ENCODE measurements at places on chromosomes 13 and 19.
A peak's percentile ranks its signal among the peaks of the same experiment; 100 is the strongest.

GRCh38 chr19:46764817-46765291, 18.6 kb upstream of the STRN4 start:
- ATAC-seq = no peak

DNA sequence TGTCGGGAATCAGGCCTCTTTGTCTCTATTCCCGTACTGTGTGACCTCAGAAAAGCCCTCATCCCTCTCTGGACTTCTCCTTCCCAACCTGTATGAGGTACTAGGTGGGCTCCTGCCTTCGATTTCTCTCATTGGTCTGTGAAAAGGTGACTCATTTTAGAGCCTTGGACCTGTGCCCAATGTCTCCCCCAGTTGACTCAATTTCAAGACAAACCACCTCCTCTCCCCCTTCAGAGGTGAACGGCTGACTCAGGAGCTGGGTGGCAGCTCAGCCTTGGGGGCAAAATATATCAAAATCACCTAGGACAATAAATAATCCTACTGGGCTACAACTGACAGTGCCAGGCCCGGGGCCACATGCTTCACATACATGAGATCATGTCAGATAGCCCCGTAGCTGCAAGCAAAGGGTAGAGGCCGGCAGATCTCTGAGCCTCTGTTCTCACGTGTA, 630 bp downstream of the COQ8B start:
- ATAC-seq = peak; percentile 1

DNA sequence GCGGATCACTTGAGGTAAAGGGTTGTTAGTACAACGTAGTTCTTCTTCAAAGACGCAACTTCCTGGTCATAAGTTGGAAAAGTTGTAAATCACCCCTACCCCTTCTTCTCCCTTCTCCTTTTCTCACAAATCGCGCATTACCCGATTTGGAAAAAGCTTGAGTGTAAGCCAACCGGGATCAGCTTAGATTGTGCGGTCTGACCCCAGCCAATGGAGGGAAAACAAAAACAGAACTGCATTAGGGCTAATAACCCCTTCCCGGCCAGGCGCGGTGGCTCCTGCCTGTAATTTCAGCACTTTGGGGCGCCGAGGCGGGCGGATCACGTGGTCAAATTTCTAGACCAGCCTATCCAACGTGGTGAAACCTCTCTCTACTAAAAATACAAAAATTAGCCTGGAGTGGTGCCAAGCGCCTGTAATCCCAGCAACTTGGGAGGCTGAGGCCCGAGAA, 806 bp downstream of the ZNF90 start:
- peak; percentile 57 for ATAC-seq

- no peak for ATAC-seq
Observed at GRCh38 chr13:32976056-32976805, 40.0 kb upstream of the KL start.

DNA sequence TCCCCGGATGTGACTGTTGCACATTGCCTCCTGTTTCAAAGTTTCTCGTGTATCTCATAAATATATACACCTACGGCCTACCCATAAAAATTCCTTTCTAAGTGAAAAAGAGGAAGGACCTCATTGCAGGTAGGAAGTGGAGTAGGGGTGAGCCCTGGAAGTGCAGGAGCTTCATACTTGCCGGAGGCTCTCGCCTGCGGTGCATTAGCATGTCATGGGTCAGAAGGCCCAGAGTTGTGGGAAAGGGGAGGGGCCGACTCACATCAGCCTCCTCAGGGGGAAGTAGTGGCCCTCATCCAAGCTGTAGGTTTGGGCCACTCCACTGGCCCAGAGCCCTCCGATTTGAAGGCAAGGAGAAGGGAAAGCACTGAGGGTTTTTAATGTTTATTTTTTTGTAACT, 26.0 kb upstream of the IRS2 start:
- ATAC-seq = no peak

- ATAC-seq = no peak
Observed at GRCh38 chr13:104773775-104774174, 1707.6 kb upstream of the SLC10A2 start.

DNA sequence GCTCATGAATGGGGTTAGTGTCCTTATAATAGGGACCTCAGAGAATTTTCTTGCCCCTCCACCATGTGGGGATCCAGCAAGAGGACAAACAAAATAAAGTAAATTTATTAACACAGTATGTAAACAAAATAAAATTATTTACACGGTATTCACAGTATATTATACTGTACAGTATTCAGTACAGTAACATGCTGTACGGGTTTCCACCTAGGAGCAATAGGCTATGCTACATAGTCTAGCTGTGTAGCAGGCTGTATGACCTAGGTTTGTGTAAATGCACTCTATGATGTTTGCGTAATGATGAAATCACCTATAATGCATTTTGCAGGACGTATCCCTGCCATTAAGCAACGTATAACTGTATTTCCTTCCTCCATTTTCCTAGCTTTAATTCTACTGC, 11.8 kb upstream of the DIAPH3 start:
- no peak for ATAC-seq

DNA sequence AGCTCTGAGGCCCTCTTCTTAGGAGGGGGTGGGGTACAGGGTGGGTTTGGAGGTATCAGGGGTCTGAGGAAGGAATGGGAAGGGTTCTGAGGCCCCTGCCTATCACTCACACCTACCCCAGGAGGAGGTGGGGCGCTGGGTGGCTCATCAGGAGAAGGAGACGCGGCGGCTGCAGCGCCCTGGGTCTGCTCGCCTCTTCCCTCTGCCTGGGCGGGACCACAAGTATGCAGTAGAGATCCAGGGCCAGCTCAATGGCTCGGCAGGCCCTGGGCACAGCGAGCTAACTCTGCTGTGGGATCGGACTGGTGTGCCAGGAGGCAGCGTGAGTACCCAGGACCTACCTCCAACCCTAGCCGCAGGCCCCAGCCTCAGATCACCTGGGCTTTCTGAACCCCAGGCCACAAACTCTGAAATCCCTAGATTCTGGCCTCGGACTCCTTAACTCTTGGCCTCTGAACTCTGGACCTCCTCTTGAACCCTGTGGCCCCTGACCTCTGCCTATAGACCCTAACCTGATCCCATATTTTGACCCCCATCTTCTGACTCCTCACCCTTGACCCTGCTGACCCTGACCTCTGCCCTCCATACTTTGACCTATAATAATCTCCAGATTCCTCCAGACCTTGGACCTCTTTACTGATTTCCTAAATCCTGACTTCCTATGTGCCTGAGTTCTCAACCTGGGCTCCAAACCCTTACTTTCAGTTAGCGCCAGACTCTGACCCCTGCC, 24.1 kb downstream of the MEGF8 start:
- ATAC-seq = no peak

DNA sequence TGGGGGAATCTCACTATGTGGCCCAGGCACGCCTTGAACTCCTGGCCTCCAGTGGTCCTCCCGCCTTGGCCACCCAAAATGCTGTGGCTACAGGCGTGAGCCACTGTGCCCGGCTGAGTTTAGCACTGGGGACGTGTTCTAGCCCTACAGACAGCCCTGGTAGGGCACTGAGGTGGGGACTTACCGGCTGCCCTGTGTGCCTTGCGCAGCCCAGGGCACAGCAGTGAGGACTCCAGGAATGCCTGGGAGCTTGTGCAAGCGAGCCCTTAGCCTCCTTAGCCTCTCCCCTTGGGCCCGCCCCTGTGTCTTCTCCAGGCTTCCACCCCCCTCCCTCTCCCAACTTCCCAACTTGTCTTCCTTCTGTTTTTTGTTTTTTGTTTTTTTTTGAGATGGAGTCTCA, 21.0 kb downstream of the CCNE1 start:
- no peak for ATAC-seq

- no peak for ATAC-seq
Observed at GRCh38 chr13:110263888-110264287, 43.1 kb downstream of the COL4A1 start.

GRCh38 chr13:90622541-90622940, 724.9 kb upstream of the MIR17HG start:
- ATAC-seq = no peak

GRCh38 chr13:30798776-30799355, 63.5 kb downstream of the ALOX5AP start:
- no peak for ATAC-seq

DNA sequence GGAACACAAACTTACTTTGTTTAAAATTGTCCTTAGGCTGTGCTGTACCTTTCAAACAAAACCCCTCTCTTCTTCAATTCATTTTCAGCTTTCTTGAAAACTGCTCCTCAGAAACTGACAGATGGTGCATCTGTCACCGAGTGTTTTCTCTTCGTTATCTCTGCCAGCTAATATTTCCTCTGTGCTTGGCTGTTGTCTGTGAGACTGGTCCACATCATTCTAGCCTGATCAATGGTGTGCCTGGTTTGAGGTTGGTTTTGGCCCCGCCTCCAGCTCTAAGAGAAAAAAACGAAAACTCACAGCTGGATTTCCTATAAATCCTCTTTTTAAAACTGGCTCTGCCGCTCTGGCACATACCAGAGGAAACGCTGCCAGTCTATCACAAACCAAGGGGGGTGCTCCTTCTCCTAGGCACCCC, 79.7 kb downstream of the STARD13 start:
- peak; percentile 46 for ATAC-seq

DNA sequence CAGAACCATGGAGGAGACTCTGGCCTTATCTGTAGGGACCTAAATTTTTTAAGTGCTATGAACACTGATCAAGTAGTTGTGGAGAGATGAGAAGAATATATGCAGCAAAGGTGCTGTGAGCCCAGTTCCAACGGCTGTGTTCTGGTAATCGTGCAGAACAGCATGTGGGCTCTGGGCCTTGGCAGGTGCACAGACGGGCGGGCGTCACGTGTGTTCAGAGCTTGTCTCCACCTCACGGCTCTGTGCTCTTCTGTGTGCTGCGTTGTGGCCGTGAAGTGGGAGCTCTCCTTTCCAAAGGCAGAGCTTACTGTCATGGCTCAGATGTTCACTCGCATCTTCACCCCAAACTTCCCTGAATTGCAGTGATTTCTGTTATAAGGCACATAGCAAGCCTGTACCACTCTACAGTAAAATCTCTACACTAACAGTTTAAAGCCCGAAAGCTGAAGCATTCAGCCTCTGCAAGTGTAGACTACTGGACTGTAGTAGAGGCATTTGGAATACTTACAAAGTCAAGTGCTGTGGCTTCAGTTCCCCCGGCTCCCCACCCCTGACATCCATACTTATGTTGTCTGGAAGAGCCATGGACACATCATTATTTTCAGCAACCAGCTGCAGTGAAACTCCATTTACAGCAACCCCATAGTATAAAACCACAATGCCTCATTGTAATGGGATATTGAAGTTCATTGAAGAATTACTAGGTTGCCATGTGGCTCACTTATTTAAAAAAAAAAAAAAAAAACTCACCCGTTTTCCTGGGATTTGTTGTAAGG, 27.5 kb upstream of the TEX29 start:
- ATAC-seq = no peak

GRCh38 chr13:112890316-112891145, 78.5 kb upstream of the MCF2L start:
- no peak for ATAC-seq

- no peak for ATAC-seq
Observed at GRCh38 chr13:19567820-19568534, 6.6 kb upstream of the TPTE2 start.

- ATAC-seq = no peak
Observed at GRCh38 chr19:57305056-57305455, 15.2 kb upstream of the ZNF543 start.

GRCh38 chr13:112229992-112230872, 145.9 kb upstream of the SPACA7 start:
- ATAC-seq = no peak

DNA sequence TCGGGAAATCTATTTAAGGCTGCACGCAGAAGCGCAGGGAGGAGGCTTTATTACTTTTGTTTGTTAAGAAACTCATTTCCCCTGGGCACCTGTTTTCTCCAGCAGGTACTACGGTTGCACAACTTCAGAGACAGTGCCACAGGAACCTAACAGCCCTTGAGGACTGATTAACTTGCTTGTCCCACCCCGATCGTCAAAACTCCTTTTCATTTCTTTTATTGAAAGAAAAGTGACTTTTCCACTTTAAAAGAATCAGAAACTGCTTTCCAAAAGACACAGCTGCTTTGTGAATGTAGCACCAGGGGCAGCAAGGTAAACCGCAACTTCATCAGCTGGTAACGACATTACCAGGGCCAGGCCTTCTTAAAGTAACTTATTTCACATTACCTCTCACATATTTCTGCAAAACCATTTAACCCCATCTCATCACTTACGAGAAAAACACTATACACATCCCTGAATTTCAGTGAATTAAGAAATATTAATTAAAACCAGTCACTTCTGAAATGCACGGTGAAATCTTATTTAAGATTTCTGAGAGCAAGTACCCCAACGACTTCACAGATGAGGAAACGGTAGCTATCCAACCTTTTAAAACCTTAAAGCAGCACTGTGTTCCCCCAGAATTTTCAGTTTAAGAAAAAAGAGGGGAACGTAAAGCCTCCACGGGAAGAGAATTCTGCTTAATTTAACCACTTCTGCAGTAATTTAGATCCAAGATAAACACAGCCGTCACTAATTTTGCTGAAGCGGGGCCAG, 1.4 kb downstream of the ANKRD10 start:
- no peak for ATAC-seq

Data from SK-N-SH treated with all-trans-retinoic acid at 6 μM for 48 hours (cell line).